ENCODE measurements at places on chromosomes 3 and 15.

GRCh38 chr3:39378088-39378487 is 5.1 kb upstream of the SLC25A38 start:
- DNase-seq: peak; percentile 71

- DNase-seq: peak; percentile 21
These were observed 89.3 kb upstream of the P2RY1 start for GRCh38 chr3:152745646-152746045.

DNA sequence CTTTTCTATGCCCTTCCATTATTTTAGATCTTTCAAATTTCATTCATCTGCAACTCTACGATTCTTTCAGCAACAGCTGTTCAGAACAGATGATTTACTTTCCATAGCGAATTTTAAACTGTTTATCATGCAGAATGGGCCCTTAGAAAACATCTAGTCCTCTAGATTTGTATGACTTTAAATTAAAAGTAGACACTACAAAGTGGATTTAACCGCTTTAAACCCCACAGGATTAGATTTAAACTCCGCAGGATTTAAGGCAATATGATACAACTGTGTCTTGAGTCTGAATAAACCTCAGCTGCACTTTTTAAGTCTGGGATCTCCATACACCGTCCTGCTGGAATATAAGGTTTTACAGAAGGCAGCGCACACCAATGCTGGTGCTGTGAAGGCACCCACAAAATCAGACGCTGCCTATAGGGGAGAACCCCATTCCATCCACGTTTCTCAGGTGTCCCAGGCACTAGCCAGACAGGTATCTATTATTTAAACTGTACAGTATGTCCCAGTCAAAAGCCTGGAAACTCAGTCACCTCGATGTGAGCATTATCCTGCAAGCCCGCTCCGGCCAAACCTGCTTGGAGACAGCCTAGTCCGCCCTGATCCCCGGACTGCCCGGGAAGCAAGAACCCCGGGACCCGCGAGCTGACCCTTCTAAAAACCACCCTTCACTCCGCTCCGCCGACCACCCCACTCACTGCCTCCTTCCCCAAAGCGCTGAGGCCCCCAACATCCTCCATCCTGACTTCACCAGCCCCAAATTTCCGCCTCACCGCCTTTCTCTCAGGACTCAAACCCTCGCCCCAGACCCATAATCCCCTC is 768 bp downstream of the ANO10 start:
- DNase-seq: no peak

GRCh38 chr15:80727196-80727595 is 32.1 kb downstream of the ABHD17C start:
- no peak for DNase-seq

Measured in WTC11 (cell line).